Esophagus squamous epithelium (tissue), 5 donors: ENCODE measurements at places on chromosomes 2 and 18. TPM values are rescaled to one million over a fixed set of nuclear protein-coding genes. Genes with fewer than 3 reads are reported as not detected.
A peak's percentile ranks its signal among the peaks of the same experiment; 100 is the strongest.

DNA sequence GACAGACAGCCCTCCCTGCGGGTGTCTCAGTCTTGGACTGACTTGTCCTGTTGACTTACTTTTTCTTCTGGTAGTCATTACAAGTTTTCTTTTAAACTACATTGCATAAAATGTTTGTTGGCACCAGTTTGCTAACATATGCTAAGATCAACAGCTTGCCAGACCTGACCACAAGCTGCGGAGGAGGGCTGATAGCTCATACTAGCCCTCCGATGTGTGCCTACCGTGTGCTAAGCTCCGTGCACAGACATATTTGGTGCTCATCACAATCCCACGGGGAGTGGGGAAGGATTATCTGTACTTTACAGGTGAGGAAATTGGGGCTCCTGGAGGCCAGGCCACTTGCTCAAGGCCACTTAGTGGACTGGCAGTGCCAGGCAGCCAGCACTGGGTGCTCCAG lies 72.8 kb upstream of the YPEL5 start:
- no peak overlapping the region for H3K4me3 ChIP-seq
- no peaks in the 10 kb centered on the region for H3K27me3 ChIP-seq
- H3K27ac ChIP-seq = no peak overlapping the region
- no peaks in the 10 kb centered on the region for H3K36me3 ChIP-seq
- no peak for DNase-seq

- DNase-seq = no peak
- H3K4me3 ChIP-seq = peak overlapping the region; percentile 84
- no peaks in the 10 kb centered on the region for H3K27me3 ChIP-seq
Measured at GRCh38 chr2:219228041-219228910, 1.2 kb downstream of the ATG9A start.

Gene CHAC2
- 10.9 TPM for total RNA-seq

GRCh38 chr2:17540093-17540812 lies at the start of gene VSNL1:
Gene VSNL1, plus strand, starts transcription at chr2:17540696. Its CDS starts 51,379 bp downstream, at chr2:17592075.
- no peak for DNase-seq
- peak within 1 kb of the TSS; percentile 42 for H3K4me3 ChIP-seq
- H3K27me3 ChIP-seq = no peaks in the 10 kb centered on the region
- peaks cover 74% of the 10 kb centered on the region for H3K4me1 ChIP-seq
- H3K36me3 ChIP-seq = no peaks in the 10 kb centered on the region

Gene GPR55
- total RNA-seq = 0.88 TPM

DNA sequence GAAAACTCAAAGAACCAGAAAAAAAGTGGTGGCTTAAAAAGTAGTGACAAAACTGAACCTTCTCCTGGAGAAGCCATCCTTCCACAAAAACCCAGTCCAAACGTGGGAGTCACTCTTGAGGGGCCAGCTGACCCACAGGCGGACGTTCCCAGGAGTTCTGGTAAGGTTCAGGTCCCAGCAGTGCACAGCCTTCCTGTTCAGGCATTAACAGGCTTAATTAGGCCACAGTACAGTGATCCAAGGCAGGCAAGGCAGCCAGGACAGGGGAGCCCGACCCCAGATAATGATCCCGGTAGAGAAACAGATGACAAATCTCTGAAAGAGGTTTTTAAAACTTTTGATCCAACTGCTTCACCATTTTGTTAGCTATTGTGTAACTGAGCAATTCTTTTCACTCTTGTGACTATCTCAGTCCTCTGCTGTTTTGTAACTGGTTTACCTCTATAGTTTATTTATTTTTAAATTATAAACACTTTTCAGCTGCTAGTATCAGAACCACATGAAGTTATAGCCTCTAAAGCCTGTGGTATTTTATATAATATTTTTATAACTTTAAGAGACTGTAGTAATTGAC lies 56.8 kb downstream of the ZC3H6 start:
- H3K4me1 ChIP-seq = no peaks in the 10 kb centered on the region
- no peak overlapping the region for H3K4me3 ChIP-seq
- peaks cover 46% of the 10 kb centered on the region for H3K36me3 ChIP-seq
- DNase-seq = no peak
- no peaks in the 10 kb centered on the region for H3K27me3 ChIP-seq
- H3K27ac ChIP-seq = no peak overlapping the region

DNA sequence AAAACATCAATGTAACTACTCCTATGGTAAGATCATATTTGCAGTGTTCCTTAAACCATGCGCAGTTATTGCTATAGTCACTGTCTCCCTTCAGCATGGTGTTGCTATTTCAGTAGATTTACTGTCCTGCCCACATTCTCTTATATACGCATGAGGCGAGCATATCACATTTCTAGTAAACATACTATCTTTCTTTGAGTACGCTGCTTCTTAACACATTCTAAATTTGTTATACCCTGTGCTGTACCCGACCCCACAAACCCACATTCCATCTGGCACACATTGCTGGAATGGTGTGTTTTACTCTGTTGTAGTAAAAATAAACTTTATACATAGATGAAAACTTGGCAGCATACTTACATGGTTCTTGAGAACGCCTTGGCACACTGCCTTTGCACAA lies 163.3 kb downstream of the QPCT start:
- H3K27me3 ChIP-seq = no peaks in the 10 kb centered on the region
- no peak overlapping the region for H3K27ac ChIP-seq
- no peak for DNase-seq
- no peak overlapping the region for H3K4me3 ChIP-seq
- no peaks in the 10 kb centered on the region for H3K36me3 ChIP-seq

Gene SERPINB8
- total RNA-seq = 43.2 TPM

GRCh38 chr2:121131375-121131774 lies 153.6 kb downstream of the TFCP2L1 start:
- H3K27ac ChIP-seq = no peak overlapping the region
- DNase-seq = no peak
- H3K4me3 ChIP-seq = no peak overlapping the region
- no peaks in the 10 kb centered on the region for H3K36me3 ChIP-seq
- H3K27me3 ChIP-seq = no peaks in the 10 kb centered on the region
- H3K4me1 ChIP-seq = no peaks in the 10 kb centered on the region

DNA sequence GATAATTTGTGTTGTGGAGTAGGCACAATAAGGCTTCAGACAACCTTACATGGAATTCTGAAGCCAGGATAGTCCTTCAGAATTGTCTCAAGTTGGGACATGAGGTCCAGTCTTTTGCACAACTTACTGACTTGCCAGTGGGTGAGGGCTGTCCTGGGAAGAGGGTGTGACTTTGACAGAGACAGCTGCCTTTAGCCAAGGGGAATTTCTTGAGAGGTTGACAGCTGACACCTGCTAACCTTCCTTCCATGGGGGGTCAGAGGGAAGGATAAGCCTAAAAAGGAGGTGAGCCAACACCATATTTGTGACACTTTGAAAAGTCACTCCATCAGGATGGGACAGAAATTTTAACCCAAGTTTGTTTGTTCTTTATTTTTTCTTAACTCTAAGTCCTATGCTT lies 907.8 kb upstream of the CRIM1 start:
- no peaks in the 10 kb centered on the region for H3K4me1 ChIP-seq
- DNase-seq = no peak
- H3K36me3 ChIP-seq = no peaks in the 10 kb centered on the region
- H3K27ac ChIP-seq = no peak overlapping the region

DNA sequence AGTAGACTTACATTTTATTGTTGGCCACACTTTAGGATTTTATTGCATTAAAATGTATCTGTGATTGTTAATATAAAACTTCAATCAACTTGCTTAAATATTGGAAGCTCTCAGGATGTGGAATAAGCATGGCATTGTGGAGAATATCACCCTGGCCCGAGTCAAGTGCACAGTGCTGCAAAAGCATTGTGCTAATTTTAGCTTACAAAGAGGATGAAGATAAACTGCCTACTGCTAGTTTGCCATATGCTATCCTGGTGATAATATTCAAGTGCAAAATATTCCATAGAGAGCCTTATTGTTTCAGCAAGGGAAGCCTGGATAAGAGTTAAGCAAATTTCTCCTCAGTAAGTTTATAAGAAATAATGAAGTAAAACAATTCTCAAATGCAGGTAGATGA lies 54.5 kb downstream of the MEIS1 start:
- H3K36me3 ChIP-seq = no peaks in the 10 kb centered on the region
- H3K4me3 ChIP-seq = no peak overlapping the region
- H3K27me3 ChIP-seq = no peaks in the 10 kb centered on the region
- H3K4me1 ChIP-seq = no peaks in the 10 kb centered on the region
- H3K27ac ChIP-seq = no peak overlapping the region

Gene CREG2
- total RNA-seq = 0.38 TPM

GRCh38 chr2:143162123-143162837 lies 33.1 kb downstream of the ARHGAP15 start:
- H3K4me3 ChIP-seq = no peak overlapping the region
- H3K36me3 ChIP-seq = no peaks in the 10 kb centered on the region
- no peak for DNase-seq
- no peaks in the 10 kb centered on the region for H3K27me3 ChIP-seq

- H3K4me1 ChIP-seq = no peaks in the 10 kb centered on the region
- no peak overlapping the region for H3K27ac ChIP-seq
- H3K27me3 ChIP-seq = no peaks in the 10 kb centered on the region
- no peak overlapping the region for H3K4me3 ChIP-seq
Measured at GRCh38 chr18:56721491-56721890, 70.3 kb downstream of the WDR7 start.

GRCh38 chr2:215672406-215672805 lies 236.5 kb upstream of the FN1 start:
- no peaks in the 10 kb centered on the region for H3K27me3 ChIP-seq
- H3K4me3 ChIP-seq = no peak overlapping the region
- H3K27ac ChIP-seq = no peak overlapping the region

Gene CDK15
- 0.23 TPM for total RNA-seq

Gene MOGAT1
- not detected for total RNA-seq

- H3K4me3 ChIP-seq = no peak overlapping the region
- H3K4me1 ChIP-seq = no peaks in the 10 kb centered on the region
- no peaks in the 10 kb centered on the region for H3K36me3 ChIP-seq
- H3K27ac ChIP-seq = peak overlapping the region; percentile 20
- H3K27me3 ChIP-seq = no peaks in the 10 kb centered on the region
Measured at GRCh38 chr2:85851253-85852151, 37.3 kb downstream of the ST3GAL5 start.

GRCh38 chr2:147600223-147600622 lies 244.6 kb upstream of the ACVR2A start:
- no peaks in the 10 kb centered on the region for H3K4me1 ChIP-seq
- no peak overlapping the region for H3K4me3 ChIP-seq
- no peak overlapping the region for H3K27ac ChIP-seq
- no peaks in the 10 kb centered on the region for H3K27me3 ChIP-seq

GRCh38 chr18:42275138-42275535 lies 320.1 kb downstream of the PIK3C3 start:
- H3K4me1 ChIP-seq = no peaks in the 10 kb centered on the region
- H3K4me3 ChIP-seq = no peak overlapping the region
- H3K27ac ChIP-seq = no peak overlapping the region
- no peak for DNase-seq
- H3K27me3 ChIP-seq = no peaks in the 10 kb centered on the region

GRCh38 chr18:49249521-49249920 lies 210.9 kb downstream of the DYM start:
- peak overlapping the region; percentile 20 for H3K27ac ChIP-seq
- no peaks in the 10 kb centered on the region for H3K27me3 ChIP-seq
- no peak for DNase-seq
- H3K4me1 ChIP-seq = no peaks in the 10 kb centered on the region
- H3K36me3 ChIP-seq = no peaks in the 10 kb centered on the region

GRCh38 chr2:176652300-176653182 lies 383.3 kb downstream of the MTX2 start:
- H3K4me3 ChIP-seq = no peak overlapping the region
- no peaks in the 10 kb centered on the region for H3K36me3 ChIP-seq
- H3K27me3 ChIP-seq = peaks cover 5% of the 10 kb centered on the region
- no peak for DNase-seq

DNA sequence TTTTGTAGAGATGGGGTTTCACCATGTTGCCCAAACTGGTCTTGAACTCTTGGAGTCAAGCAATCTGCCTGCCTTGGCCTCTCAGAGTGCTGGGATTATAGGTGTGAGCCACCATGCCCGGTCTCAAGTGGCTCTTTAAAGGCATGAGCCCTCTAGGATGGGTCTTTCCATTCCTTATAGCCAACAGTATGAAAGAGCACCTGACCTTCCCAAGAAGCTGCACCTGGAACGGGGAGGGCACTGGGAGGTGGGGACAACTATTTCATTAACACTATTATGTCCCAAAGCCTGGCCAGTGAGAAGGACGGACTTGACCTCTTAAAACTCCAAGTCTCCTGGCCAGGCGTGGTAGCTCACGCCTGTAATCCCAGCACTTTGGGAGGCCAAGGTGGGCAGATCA lies 149.7 kb downstream of the ZFP36L2 start:
- peaks cover 67% of the 10 kb centered on the region for H3K4me1 ChIP-seq
- H3K36me3 ChIP-seq = no peaks in the 10 kb centered on the region
- H3K4me3 ChIP-seq = no peak overlapping the region
- no peak for DNase-seq
- H3K27me3 ChIP-seq = no peaks in the 10 kb centered on the region

DNA sequence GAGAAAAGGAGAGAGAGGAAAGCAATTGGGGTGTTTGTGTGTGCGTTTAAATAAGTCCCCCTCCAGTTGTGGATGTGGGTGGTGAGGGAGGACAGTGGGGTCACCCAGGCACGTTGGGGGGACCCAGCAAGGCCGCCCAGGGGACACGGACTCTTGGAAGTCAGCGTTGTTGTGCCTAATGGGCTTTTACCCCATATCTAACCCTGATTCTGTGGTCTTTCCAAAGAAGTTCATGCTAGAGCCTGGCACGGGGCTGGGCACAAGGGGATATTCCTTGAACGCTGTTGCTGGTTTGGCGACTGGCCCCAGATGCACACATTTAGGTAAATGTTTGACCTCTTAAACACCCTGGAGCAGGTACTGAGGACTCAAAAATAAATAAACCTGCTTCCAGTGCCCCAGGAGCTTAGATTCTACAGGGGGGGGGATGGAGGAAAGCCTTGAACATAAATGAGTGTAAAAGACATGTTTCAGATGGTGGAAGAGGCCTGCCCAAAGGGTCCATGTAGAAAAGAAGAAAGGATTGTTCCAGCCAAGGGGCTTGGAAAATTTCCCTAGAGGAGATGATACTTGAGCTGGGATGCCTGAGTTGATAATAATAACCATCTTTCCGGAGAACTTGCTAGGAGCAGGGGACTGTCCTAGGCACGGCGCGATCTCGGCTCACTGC lies 97.7 kb upstream of the SIX3 start:
- DNase-seq = no peak
- no peaks in the 10 kb centered on the region for H3K36me3 ChIP-seq
- no peaks in the 10 kb centered on the region for H3K4me1 ChIP-seq
- H3K27ac ChIP-seq = no peak overlapping the region
- no peaks in the 10 kb centered on the region for H3K27me3 ChIP-seq

DNA sequence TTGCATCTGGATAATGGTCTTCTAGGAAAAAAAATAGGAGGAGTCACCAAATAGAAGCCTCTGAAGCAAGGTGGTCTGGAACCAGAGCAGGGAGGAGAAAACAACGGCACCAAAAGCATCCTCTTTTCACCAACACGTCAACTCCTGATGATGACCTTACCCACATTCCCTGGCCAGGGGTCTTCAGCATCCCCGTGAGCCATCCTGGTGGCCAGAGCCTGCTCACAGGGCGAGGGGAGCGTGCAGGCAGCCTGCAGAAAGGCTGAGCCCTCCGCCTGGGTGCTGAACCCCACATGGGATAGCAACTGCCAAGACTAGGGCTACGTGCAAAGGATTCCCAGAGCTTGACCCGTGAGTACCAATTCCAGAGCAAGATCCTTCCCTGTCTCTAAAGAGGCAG lies 191.0 kb downstream of the NDUFA10 start:
- H3K27ac ChIP-seq = no peak overlapping the region
- no peaks in the 10 kb centered on the region for H3K27me3 ChIP-seq
